ENCODE measurements at places on chromosomes 7 and 10.

GRCh38 chr10:93697207-93697606, 5.2 kb downstream of the FRA10AC1 start:
- DNase-seq = no peak

DNA sequence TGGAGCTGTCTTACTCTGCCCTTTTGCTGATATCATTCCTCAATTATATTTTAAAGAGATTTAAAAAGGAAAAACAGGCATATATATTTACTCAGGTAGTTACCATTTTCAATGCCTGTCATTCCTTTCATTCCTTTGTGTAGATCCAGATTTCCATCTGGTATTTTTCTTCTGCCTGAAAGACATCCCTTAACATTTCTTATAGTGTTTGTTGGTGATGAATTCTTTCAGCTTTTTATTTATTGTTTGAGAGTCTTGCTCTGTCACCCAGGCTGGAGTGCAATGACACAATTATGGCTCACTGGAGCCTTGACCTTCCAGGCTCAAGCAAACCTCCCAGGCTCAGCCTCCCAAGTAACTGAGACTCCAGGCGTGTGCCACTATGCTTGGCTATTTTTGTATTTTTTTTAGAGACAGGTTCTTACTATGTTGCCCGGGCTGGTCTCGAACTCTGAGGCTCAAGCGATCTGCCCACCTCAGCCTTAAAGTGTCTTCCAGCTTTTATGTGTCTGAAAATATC, 5.6 kb upstream of the POM121 start:
- no peak for DNase-seq

GRCh38 chr10:28307267-28307666, 4.4 kb upstream of the MPP7 start:
- DNase-seq = no peak

DNA sequence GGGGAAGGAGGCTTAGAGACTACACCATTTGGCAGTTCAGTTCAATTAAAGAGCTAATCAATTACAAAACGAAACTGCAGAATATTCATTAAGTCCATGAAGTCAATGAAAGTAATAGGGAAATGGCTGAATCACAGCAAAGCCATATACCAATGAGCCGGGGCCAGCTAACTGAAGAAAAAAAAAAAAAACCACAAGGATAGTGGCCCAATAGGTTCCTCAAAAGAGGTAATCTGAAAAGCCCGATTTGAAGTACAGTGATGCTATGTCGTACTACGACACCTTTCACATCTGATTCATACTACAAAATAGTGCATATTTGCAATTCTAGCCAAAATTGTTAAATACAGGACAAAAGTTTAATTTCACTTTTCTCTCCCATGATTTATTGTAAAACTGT, 2.5 kb downstream of the ARHGAP12 start:
- DNase-seq = no peak

- DNase-seq = peak; percentile 83
Observed at GRCh38 chr7:157272351-157273207, 64.2 kb upstream of the DNAJB6 start.

GRCh38 chr10:67936416-67936815, 52.0 kb downstream of the SIRT1 start:
- no peak for DNase-seq

GRCh38 chr7:86644282-86645224, 844 bp downstream of the GRM3 start:
- no peak for DNase-seq

DNA sequence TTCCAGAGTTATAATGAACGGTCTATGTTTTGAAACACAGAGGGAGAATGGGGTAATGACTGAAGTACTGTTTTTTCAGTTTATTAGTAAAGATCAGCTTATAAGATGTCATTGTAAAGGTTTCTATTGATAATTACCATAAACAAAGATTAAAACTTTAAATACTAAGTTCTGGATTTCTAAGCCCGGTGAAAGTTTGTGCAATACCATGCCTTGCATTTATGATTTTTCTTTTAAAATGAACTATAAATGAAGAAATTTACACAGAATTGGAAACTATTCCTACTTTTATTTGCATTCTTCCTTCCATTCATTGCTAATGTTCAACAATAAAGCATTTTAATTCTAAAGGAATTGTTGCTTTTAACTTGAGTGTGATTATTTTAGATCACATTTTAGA, 4.9 kb downstream of the MEOX2 start:
- DNase-seq = no peak

DNA sequence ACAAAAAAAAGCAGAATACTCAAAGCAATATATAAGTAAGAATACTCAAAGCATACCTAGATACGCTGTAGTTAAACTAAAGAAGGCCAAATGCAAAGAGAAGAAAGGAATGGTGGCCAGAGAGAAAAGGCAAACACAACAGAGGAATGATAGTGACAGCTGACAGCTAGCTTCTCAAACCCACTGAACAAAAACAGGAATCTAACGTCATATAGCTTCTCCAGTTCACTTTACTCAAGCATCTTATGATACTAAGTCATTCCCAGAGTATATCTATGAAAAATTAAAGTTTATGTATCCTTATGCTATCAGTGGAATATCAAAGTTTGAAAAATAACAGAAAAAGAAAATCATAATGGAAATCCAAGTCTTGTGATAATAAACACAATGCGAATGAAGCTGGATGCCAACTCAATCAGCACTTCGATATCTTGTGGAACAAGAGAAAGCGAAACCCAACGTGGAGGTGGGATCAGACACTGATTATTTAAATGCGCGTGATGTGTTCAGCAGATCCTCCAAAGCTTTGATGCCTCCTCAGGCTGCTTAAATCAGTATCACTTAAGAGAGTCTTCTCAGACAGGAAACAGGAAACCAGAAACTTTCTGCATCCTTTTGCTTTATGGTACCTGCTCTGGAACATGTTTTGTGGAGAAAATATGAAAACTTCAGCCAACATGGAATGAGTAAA, 102.8 kb downstream of the PIP4K2A start:
- no peak for DNase-seq

DNA sequence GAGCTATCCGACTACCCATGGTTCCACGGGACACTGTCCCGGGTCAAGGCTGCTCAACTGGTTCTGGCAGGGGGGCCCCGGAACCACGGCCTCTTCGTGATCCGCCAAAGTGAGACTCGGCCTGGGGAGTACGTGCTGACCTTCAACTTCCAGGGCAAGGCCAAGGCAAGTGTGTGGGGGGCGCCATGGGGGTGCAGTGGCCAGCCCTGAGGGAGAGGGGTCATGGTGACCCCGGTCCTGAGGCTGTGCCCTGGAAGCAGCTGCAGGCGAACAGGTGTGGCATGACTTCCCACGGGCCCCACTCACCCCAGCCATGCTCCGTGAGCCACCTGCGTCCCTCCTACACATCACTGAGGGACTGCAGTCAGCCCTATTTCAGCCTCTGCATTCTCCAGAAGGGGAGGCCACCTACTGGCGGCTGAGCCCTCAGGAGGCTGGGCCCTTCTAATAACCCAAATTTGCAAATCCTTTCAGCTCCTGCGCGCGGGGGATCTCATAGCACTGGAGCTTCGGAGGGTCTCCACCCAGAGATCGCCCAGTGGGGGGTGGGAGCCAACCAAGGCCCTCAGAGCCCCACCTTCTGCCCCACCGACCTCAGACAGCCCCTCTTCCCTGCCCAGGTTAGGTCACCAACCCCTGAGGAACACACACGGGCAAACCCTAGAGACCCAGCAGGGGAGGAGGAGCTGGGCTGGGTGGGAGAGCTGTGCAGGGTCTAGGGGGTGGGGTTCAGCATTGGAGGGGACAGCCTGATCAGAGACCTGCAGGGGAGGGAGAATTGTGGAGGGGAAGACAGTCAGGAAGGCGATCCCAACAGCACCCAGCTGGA, 30.8 kb downstream of the SH2B2 start:
- no peak for DNase-seq

GRCh38 chr10:106396192-106396591, 768.3 kb downstream of the SORCS1 start:
- DNase-seq = no peak

GRCh38 chr10:79982861-79983260, 34.0 kb upstream of the SFTPD start:
- no peak for DNase-seq

GRCh38 chr7:77461246-77461645, 45.1 kb upstream of the GSAP start:
- DNase-seq = no peak

GRCh38 chr10:70354556-70354955, 27.9 kb downstream of the LRRC20 start:
- DNase-seq = no peak

All from myocyte (in vitro differentiated cells).